ENCODE measurements at places on chromosomes 12 and 14.

DNA sequence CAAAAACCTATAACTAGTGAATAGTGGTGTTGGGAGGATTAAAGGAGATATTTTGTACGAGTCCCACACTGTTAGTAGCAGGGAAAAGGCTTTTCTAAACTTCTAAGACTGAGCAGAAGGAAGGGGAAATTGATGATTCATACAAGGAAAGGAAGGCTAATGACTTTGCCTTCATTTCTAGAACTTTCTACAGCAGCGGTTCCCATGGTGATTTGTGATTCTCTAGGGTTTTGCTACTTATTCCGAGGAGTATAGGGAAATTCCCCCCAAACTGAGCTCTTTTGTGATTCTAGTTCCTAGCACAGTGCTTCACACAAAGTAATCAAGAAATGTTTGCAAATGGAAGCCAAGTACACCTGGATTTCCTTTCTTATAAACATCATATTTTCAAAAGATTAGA is 23.8 kb upstream of the PWP1 start:
- no peak for DNase-seq

DNA sequence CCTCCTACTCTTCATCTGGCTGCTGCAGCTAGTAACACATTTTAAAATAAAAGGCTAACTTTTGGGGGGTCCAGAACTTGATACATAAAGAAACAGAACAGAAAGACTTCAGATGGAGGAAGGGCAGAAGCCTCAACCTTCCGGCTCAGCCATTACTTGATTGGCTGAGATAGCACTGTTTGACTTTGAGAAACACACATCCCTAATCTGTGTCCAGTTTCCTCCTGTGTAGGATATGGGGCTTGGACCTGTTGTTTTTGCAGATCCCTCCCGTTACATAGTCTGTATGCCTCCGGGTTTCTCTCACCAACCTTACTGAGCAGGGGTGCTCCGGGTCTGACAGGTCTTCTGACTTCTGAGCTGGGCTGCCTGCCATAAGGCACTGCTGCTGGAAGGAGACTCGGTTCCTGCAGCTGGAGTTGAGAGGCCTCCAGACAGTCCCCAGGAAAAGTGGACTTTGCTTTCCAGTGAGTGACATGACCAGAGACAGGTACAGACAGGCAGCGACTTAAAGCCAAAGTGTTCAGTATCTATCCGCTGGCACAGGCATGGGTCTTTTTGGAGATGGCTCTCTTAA is 8.3 kb upstream of the ZNF641 start:
- no peak for DNase-seq

DNA sequence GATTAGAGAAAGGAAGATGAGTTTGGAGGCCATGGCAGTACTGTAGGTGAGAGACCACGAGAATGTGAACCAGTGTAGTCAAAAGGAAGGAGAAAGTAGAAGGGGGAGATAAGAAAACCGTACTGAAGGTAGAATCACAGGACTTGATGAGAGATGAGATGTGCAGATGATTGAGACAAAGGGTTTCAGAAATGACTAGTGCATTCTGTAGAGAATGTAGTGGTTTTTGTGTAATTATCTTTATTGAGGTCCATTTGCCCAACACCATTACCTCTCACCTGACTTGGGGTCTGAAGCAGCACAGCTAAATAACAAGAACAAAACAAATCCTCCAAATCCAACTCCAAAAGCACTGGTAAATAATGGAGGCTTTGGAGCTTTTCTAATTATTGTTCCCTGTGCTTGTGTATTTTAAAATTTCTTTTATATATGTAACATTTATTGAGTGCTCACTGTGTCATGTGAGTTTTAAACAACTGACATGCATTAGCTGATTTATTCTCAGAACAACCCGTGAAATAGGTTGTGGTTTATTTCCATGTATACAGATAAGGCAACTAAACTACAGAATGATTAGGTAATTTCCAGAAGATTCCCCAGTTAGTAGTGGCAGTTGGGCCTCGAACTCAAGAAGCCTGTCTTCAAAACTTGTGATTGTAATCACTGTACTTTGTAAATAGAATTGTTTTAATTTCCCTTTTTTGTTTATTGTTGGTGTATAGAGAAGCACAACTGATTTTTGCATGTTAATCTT is 390.0 kb downstream of the AEBP2 start:
- no peak for DNase-seq

DNA sequence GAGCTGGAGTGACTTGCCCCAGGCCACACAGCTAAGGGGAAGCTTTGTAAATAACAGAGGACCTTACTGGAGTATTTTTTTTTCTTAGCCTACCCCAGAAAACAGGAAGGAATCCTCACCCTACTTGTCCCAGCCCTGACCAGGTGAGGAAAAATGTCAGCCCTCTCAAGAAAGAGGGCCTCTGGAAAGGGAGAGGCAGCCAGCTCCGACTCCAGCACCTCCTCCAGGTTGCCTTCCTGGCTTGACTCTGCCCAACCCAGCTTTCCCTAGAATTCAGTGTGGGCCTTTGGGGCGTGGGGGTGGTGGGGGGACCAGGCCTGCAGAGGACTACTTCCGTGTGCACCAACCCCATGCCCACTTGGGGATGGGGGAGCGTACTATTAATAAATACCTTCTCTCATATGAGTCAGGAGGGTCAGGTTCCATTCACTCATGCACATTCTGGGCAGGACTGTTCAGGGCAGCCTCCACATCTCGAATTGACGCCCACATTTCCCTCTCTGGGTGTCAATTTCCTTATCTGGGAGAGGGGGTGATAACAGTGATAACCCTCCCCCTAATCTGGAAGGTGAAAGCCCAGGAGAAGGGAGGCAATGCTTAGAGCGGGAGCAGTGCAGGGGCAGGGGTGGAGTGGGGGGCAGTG is 5.2 kb downstream of the RHOF start:
- no peak for DNase-seq

DNA sequence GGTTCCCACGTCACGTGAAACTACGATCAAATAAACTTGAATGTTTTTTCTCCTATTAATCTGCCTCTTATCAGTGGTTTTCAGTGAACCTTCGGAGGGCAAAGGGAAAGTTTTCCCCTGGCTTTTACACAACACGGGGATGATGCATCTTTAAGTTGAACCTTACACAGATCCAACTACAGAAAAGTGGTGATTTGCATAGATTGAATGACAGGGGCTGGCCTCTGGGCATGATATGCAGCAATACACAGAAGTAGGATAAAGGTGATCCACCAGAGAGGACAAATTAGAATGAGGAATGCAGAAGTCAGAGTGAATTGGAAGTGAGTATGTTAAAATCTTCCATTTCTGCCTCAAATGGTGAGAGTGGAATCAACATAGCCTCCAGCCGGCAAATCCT is 11.6 kb downstream of the GSG1 start:
- DNase-seq: no peak

DNA sequence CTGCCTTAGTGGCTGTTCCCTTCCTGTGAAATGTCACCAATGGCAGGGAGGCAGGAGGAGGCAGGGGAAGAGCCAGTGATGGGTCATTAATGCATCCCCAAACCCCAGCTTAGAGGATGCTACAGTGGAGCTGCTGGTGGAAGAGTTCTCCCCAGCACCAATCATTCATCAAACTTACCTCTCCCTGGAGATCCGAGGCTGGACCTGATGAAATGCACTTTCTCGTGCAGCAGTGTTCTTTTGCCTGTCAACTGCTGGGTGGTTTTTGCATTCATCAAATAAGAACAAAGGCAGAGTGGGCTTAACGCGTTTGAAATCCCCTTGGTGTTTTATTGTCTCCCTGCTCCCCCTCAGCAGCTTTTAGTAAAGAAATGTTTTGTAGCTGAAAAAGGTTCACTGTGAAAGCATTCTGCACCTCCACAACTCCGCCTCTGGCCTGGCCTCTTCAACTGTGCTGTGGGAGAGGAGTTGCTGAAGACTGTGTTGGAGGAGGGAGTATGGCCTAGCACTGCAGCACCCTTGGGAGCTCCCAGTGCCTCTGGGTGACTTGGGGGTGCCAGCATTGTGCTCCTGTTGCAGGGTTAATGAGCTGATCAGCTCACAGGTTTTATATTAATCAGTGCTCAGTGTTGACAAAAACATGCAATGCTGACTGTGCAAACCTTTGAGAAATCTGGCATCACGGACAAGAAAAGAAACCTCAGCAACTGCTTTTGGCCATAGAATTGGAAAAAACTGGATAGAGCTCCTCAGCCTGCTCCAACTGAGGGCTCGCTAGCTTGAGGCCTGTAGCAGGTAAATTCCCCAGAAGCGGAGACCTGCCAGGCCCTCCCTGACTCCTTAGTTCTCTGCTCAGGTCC is 14.4 kb downstream of the TSPAN9 start:
- DNase-seq: no peak

- DNase-seq: no peak
Observed at GRCh38 chr12:124709722-124710687, 142.6 kb upstream of the NCOR2 start.

DNA sequence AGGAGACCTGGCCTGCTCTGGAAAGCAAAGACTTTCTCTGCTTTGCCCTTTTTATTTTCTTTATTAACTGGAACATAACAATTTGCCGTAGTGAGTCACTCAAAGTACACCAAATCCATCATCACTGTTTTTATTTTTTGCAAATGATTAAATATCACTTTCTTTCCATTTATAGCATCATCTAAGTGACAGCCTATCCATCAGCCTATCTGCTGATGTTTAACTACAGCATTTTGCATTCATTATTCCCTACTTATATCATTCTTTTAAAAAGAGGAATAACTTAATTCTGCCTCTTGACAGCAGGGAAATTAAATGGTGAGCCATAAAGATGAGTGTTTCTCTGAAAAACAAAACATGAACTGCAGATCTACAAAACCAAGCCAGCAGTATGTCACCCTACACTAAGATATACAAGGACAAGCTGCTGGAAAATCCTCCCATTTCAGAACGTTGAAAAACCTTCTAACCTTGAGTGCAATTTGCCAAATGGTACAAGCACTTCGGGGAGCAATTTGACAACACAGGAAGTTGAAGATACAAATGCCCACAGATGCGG is 821.3 kb upstream of the TMEM132C start:
- no peak for DNase-seq

DNA sequence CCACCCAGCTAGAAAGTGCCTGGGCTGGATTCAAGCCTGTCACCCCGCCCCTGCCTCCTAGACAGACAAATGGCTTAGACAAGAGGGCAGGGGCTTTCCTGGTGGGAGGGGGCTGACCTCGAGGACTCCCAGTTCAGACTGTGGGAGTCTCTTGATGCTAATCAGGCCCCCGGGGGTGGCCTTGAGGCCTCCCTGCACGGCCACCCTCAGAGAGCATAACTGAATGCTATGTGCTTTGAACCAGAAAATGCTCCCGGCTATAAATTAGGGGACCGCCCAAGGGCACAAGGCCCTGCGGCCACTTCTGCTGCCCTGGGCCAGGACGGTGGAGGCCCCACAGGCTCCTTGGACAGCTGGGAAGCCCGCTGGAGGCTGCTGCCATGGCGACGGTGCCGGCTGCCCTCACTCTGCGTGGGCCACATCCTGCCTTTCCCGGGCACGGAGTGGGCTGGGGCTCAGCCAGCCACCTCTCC is 111.0 kb upstream of the NCOR2 start:
- DNase-seq: no peak

- DNase-seq: no peak
Observed at GRCh38 chr12:67519484-67520433, 128.8 kb upstream of the DYRK2 start.

- DNase-seq: no peak
Observed at GRCh38 chr12:53060721-53061276, 10.9 kb downstream of the TNS2 start.

- DNase-seq: no peak
Observed at GRCh38 chr12:14322403-14322802, 43.1 kb upstream of the ATF7IP start.

DNA sequence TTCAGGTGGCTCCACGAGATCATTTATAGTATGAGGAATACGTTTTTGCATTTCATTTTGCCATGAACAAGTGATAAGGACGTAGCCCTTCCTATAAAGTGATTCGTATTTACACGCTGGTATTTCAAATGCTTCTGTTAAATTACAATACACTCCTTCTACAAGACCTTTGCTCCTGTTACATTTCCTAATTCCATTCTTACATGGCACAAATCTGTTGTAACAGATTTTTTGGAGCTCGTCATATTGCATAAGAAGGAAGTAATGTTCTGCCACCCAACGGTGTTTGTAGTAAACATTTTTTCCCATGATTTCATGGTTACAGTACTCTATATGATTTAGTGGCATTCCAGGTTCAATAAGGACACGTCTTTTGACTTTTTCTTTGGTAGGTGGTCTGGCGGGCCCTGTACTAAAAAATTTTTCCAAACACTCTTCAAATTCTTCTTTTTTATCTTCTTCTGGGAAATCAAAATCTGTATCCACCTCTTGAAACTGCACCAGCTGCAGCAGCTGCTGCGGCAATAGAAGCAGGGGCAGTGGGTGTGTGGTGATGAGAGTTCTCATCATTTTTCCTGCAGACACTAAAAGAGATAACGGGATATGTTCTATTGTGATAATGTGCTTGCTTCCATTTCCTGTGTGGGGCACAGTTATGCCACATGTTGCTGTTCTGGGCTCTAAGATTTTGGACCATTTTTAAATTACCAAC is 4.2 kb downstream of the RNASE9 start:
- no peak for DNase-seq

- no peak for DNase-seq
Observed at GRCh38 chr12:64042911-64043310, 179.2 kb downstream of the KICS2 start.

DNA sequence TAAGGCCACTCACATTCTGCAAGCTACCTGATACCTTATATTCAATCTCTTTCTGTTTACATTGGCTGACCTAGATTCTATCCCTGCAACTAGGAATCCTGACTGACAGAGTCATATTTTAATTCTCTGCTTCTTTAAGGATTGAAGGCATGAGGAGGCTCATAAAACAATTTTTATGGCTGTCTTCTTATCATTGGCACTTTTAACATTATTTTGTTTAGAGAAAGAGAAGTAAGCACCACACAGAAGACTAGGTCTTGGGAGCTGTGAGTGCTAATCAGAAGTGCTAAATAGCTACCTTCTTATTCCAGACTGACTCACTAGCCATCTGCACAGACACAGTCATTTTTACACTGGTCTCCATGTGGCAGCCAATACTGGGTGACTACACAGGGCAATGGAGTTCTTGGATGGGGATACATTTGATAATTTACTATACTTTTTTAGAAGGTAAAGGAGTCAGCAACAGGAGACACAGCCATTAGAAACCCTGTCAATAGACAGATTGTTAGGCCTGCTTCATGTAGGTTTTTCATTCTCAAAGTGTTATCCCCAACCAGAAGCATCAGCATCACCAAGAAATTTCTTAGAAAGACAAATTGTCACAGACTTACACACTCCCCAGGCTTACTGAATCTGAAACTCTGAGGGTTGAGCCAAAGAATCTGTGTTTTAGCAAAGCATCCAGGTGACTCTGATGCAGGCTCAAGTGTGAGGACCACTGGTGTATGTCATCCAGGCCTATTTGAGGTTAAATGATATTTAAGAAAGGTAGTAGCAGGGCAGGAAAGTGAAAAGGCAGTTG is 214.1 kb downstream of the DUSP6 start:
- no peak for DNase-seq
